ENCODE measurements at places on chromosomes 1 and 21.
A peak's percentile ranks its signal among the peaks of the same experiment; 100 is the strongest.

DNA sequence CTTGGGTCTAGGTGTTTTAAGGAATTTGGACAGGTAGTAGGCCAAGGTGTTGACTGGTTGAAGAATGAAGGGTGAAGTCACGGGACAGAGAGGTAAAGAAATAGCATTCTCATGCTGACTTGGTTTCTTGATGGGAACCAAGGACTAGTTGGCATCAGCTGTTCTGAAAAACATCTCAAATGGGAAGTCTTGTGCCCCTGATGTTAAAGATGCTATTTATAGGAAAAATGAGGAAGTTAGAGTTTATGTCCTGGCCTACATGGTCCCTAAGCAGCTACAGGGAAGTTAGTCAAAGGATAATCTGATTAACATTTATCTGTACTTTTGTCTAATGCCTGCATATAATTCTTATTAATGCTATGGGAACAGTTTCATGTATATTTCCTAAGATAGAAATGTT is 262.4 kb downstream of the HHIPL2 start:
- DNase-seq, result peak; percentile 62

GRCh38 chr1:203408486-203409481 is 57.9 kb upstream of the FMOD start:
- no peak for DNase-seq

DNA sequence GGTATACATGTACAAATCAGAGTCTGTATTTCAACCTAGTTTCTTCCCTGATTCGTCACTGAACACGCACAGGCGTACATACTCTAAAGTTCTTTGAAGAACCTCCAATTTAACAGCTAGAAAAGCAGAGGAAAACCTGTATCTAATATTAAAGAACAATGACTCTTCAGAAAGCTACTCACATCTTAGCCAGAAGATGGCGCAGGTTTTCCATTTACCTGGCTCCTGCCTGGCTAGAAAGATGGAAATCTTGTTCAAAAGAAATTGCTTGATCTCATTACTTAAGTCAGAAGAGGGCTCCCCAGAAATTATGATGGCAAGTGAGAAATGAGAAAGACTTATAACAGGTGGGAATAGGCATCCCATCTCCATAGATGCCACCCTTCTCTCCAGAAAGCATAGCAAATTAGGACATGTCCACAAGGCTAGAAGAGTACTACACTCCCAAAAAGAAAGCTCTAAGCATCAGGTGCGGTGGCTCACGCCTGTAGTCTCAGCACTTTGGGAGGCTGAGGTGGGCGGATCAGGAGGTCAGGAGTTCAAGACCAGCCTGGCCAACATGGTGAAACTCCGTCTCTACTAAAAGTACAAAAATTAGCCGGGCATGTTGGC is 19.0 kb upstream of the L1TD1 start:
- peak; percentile 77 for DNase-seq

DNA sequence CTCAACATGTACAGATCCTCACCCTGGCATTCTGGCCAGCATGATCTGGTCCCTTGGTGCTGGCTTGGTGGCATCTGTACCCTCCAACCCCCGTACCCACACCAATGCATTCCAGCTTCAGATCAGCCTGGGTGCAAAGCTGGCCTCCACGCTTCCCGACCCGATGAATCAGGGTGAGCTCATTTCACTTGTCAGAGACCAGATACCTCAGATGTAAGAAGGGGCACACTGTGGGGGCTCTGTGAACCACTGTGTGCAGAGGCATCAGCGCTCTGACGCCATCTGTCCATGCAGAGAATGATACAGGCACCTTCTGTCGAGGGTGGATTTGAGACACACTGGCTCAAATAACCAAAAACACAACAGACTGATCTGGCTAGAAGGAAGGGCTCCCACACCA is 76.6 kb downstream of the DMRTB1 start:
- DNase-seq, result no peak

DNA sequence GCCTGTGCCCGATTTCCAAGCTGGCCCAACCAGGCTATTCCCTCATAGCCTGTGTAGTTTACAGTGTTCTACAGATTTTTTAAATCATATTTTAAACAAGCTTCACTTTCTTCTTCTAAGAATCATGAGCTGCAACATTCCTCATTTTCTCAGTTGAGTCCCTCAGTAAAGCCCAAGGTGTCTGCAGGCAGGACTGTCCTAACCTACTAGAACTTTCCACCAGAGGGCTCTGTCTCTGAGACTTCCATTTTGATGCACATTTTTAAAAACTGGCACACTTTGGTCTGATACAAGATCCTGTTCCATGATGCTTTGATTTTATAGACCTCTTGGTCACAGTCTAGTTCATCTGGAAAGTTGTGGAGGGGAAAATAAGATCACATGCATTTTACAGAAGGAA is 21.6 kb upstream of the SLAMF6 start:
- DNase-seq, result peak; percentile 53

DNA sequence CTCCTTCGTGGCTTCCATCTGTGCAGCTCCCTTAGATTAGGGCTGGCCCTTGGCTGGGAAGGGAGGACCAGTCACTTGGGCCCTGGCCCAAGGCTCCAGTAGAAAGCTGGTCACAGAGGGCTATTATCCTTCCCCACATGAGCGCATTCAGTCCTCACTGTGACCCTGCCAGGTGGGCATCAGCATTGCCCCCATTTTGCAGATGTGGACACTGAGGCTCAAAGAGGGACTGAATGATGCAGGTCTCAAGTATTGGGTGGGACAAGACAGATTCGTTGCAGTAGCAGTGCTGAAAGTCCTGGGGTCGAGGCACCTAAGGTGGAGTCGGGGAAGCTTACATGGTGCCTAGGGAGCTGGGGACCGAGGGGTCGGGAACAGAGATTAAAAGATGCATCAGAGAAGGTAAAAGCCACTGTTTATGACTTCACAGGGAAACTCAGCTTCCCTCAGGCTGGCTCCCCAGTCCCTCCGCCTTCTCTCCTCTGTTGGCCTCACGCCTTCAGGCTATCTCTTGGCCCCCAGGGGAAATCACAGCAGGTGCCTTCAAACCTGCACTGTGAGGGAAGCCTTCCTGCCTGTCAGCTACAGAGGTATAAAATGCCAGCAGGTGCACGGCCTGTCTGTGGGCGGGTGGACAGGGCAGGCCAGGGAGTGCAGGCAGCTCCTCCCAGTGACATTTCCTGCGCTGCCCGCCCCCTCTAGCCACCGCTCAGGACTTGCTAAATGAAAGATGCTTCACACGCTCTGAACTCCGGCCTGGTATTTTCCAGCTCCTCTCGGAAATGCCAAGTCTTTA is 178.4 kb downstream of the GRIK3 start:
- DNase-seq, result no peak

GRCh38 chr1:221700536-221700935 is 41.4 kb downstream of the DUSP10 start:
- DNase-seq, result no peak

DNA sequence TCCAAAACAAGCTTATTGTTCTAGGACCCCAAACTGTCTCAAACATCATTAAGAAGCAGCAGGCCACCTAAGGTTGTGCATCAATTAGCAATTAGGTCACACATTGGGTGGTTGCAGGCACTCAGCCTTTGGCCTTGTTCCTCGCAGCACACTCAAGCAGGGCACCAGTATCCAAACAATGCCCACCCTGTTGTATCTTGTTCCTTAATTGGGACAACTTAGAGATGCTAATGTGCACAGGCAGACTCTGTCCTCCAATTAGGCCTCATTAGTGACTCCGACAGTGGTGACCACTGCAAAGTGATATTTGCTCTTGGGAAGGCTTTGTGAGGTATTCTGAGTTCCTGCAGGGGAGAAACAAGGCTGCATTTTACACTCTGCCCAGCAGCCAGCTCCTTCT is 515.1 kb upstream of the PTBP2 start:
- DNase-seq, result no peak

- DNase-seq, result no peak
Measured at GRCh38 chr1:234582186-234582585, 27.8 kb downstream of the IRF2BP2 start.

DNA sequence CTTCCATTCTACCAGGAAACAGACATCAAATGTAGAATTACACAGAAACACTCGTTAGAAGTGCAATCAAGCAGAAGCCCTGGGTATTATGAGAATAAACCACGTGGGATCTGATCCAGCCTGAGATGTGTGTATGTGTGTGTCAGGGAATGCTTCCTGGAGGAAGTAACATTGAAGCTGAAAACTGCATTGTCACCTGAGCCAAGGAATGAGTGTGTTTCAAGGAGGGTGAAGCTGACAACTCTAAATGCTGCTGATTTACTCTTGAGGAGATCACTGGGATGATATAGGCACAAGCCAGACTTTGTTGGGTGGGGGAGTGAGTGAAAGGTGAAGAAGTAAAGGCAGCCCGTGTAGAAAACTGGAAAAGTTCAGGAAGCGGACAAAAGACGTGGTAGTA is 27.6 kb downstream of the FAAH start:
- DNase-seq, result no peak

GRCh38 chr1:182995894-182996293 is 27.3 kb upstream of the LAMC1 start:
- peak; percentile 60 for DNase-seq

DNA sequence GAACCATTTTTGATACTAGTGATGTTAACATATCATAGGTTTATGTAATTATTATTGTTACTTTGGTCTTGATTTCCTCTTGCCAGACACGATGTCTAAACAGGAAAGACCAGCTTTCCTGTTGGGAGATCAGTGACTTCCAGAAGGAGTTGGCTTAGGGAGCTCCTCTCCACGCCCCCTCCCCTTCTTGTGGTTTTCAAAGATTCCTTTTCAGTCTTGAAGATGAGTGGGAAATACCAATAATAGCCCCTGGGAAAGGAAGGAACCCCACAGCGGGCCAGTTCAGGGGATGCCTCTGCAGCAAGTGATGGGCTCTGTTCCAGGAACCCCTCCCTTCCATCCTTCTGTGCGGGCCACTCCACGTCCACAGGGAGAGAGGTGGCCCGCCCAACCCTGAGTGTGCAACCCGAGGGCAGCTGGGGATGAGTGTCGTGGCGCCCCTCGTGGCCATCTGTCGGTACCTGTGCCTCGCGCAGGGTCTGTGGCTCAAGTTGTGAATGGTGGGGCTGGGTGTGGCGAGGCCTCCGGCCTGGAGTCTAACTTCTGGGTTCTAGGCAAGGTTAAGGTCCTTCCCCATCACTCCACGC is 65.7 kb downstream of the TLR5 start:
- no peak for DNase-seq

- DNase-seq, result no peak
Measured at GRCh38 chr1:1542766-1543705, 2.6 kb upstream of the TMEM240 start.
